ENCODE measurements at places on chromosomes 13 and 19.

DNA sequence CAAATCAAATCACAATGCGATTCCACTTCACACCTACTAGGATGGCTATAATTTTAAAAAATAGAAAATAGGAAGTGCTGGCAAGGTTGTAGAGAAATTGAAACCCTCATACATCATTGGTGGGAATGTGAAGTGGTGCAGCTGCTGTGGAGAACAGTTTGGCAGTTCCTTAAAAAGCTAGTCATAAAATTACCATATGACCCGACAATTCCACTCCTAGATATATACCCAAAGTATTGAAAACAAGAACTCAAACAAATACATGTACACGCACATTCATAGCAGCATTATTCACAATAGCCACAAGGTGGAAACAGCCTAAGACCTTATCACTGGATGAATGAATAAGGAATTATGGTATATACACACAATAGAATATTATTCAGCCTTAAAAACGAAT is 12.0 kb downstream of the HMGB1 start:
- DNase-seq, result no peak

GRCh38 chr13:97975848-97976609 is 22.6 kb downstream of the IPO5 start:
- peak; percentile 68 for DNase-seq

DNA sequence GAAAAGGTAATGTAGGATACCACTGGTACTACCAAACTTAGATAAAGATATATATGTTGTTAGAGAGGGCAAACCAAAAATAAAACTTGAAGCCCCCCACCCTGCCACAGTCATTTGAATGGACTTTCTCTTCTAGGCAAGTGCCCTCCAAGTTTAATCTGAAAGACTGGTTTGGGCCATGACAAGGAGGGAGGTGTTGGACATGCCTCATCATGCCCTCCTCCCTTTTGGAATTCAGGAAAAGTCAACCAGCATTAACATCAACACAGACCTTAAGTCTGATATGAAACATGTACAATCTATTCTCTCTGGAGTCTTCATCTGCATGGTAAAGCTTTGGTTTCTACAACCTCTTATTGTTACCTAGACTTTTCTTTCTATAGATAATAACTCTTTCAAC is 46.3 kb upstream of the GPR12 start:
- no peak for DNase-seq

- DNase-seq, result peak; percentile 72
Observed at GRCh38 chr19:17784201-17785008, 10.5 kb upstream of the B3GNT3 start.

DNA sequence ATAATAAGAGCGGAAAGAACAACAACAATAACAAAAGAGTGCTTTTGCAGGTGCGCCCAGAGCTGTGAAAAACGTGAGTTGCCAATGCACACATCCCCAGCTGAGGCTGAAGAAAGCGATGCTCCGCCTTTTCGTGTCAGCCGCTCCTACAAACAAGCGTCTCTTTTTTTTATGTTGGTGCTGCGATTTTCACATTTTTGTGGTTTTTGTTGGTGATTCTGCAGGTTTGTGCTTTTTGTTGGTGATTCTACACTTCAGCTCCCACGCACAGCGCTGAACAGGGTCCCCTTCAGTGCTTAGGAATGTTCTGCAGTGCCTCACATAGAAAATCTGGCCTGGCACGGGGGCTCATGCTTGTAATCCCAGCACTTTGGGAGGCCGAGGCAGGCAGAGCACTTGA is 7.3 kb upstream of the SBK3 start:
- peak; percentile 77 for DNase-seq

DNA sequence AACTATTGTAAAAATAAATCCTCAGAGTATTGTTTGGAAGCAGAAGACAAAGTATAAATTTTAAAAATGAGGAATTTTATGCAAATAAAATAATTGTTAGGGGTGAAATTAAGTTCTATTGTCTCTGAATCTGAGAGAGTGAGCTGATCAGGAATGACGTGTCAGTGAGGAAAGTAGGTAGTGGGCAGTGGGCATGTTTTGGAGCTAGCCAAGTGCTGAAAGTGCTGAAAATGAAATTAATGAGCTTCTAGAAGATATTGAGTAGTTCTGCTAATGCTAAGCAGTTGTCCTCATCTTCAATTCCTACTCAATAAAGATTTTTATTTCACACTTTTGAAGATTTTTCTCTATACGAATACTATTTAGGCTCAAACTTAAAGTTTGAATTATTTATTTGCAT is 1167.8 kb upstream of the PCDH20 start:
- DNase-seq, result no peak

GRCh38 chr19:11324748-11325389 is 14.6 kb downstream of the RAB3D start:
- DNase-seq, result no peak
